A673 (cell line): ENCODE measurements at places on chromosomes 16 and 17. TPM values are rescaled to one million over a fixed set of nuclear protein-coding genes. Genes with fewer than 3 reads are reported as not detected.
A peak's percentile ranks its signal among the peaks of the same experiment; 100 is the strongest.

GRCh38 chr16:10339777-10340732 is 45.8 kb upstream of the ATF7IP2 start:
- no peaks in the 10 kb centered on the region for H3K36me3 ChIP-seq
- no peak for DNase-seq
- no peak overlapping the region for H3K4me3 ChIP-seq
- H3K27ac ChIP-seq = no peak overlapping the region
- H3K27me3 ChIP-seq = no peaks in the 10 kb centered on the region

- no peak for DNase-seq
- H3K4me1 ChIP-seq = no peaks in the 10 kb centered on the region
- H3K36me3 ChIP-seq = no peaks in the 10 kb centered on the region
- no peak overlapping the region for H3K27ac ChIP-seq
- peaks cover 56% of the 10 kb centered on the region for H3K27me3 ChIP-seq
These were observed 380 bp downstream of the HS3ST3A1 start for GRCh38 chr17:13601322-13601775.

- H3K4me1 ChIP-seq = no peaks in the 10 kb centered on the region
- no peaks in the 10 kb centered on the region for H3K36me3 ChIP-seq
These were observed 2.6 kb upstream of the N4BP1 start for GRCh38 chr16:48612611-48613010.

DNA sequence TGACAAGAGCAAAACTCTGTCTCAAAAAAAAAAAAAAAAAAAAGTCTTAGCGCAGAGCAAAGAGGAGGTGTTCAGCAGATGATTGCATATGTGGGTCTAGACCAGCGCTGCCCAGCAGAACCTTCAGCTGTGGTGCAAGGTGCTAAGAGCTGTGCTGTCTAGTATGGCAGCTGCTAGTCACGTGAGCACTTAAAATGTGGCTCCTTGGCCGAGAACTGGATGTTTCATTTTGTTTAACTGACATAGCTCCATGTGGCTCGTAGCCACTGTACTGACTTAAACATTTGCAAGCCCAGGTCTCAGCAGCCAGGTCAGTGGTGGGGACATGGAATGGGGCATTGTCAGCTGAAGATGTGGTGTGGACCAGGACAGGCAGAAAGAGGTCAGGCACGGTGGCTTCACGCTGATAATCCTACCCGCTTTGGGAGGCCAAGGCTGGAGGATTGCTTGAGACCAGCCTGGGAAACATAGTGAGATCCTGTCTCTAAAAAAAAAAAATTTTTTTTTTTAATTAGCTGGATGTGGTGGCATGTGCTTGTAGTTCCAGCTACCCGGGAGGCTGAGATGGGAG is 9.2 kb downstream of the C1QTNF1 start:
- no peaks in the 10 kb centered on the region for H3K36me3 ChIP-seq
- H3K4me1 ChIP-seq = peaks cover 4% of the 10 kb centered on the region
- no peak overlapping the region for H3K27ac ChIP-seq
- H3K4me3 ChIP-seq = no peak overlapping the region
- no peak for DNase-seq

DNA sequence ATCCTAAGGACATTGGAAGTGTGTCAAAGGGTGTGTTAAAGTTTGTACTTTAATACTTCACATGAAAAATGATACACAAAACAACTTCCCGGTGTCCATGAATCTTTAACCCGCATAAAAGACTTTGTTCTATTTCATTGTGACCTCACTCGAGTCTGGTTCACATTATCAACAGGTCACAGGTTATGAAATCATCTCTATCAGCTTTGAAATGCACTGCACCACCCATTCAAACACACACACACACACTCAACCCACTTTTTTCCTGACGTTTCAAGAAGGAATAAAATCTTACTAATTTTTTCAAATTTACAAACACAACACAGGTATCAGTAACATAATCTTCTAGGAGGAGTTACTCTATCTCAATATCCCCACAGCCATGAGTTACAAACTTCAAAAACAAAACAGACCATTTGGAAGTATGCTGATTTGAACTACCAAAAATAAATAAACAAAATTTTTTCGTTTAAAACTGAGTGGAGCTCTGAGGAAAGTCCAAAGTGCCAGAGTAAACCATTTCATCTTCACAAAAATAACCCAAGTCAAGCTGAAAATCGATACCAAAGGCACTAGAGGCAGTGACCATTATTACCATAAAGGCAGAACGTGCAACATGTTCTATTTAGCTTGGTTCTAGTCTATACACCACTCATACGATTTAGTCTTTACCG is 2.7 kb downstream of the ACOX1 start:
- peak overlapping the region; percentile 18 for H3K4me3 ChIP-seq
- no peak for DNase-seq
- peaks cover 3% of the 10 kb centered on the region for H3K36me3 ChIP-seq
- H3K27ac ChIP-seq = peak overlapping the region; percentile 28
- no peaks in the 10 kb centered on the region for H3K27me3 ChIP-seq

GRCh38 chr16:54112451-54113206 is 174.0 kb downstream of the IRX3 start:
- no peak for DNase-seq
- no peaks in the 10 kb centered on the region for H3K4me1 ChIP-seq
- no peak overlapping the region for H3K4me3 ChIP-seq
- no peak overlapping the region for H3K27ac ChIP-seq
- no peaks in the 10 kb centered on the region for H3K36me3 ChIP-seq
- H3K27me3 ChIP-seq = no peaks in the 10 kb centered on the region

GRCh38 chr17:45976755-45977505 is 22.1 kb upstream of the STH start:
- no peaks in the 10 kb centered on the region for H3K4me1 ChIP-seq
- H3K36me3 ChIP-seq = no peaks in the 10 kb centered on the region
- no peak overlapping the region for H3K4me3 ChIP-seq
- H3K27me3 ChIP-seq = no peaks in the 10 kb centered on the region

The ABCC6 gene
- not detected in 2 replicates for total RNA-seq

The TLCD2 gene
- total RNA-seq = 2.1 and 4.2 TPM in 2 replicates
